ENCODE measurements at places on chromosomes 7 and 10.

- DNase-seq, result no peak
Measured at GRCh38 chr10:43393606-43394360, 15.2 kb downstream of the HNRNPF start.

DNA sequence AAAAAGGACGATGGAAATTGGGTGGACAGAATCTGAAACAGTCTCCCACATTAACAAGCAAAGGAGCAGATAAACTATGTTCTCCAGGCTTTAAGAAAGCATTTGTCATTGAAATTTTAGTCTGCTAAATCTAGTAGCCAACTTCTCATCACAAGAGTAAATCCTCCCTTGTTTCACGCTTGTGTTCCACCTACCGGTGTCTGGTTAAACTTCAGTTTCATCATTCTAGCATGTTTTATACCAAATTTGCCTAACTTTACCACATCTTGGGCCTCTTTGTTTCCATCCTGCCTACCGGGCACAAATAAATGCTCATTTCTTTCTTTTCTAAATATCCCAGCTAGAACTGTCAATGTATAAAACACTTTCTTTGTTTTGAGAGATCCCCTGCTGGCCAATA, 5.8 kb downstream of the LIPA start:
- DNase-seq, result no peak

DNA sequence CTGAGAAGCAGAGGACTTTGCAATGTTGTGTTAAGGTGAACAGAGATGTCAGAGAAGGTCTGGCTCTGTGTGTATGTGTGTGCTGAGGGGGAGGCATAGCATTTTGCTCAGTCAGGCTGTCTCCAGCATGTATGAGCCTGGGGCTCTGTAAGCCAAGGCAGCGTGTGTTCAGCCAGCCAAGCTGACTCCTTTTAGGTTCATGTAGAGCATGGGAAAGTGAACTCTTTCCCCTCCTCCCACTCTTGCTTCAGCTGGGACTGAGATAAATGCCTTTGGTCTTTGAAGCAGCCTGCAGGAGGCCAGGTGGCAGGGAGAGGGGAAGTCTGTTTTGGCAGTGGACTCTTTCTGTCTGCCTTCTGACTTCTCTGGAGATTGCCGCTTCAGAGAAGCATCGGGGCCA, 3.8 kb downstream of the SFXN2 start:
- peak; percentile 51 for DNase-seq

GRCh38 chr7:27166531-27167505, 1.5 kb upstream of the HOXA9 start:
- peak; percentile 77 for DNase-seq

GRCh38 chr10:101043363-101043707, 12.3 kb downstream of the SFXN3 start:
- DNase-seq, result no peak

DNA sequence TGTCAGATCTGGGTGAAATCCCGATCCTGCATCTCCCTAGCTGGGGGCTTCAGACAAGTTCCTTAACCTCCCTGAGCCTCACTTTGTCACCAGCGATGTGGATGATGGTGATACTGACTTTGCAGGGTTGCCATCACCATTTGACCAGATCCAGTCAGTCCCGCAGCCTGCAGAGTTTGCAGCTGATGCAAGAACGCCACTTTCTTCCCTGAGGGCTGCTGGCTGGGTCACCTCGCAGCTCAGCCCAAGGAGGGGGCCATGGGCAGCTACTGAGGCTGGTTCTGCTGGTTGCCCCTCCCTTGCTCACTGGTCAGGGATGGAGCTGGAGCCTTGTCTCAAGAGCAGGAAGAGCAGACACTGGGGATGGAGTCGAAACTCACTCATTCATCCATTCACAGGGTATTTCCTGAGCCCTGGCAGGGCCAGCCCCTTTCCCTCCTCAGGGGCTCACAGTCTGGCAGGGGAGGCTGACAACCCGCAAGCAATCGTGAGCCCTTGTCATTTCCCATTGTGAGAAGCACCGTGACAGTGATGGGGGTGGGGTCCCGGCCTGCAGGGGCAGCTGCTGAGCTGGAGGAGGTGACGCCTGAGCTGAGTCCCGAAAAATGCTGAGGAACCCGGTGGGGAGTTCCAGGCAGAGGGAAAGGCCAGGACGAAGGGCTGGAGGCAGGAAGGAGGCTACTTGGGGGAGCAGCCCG, 111.1 kb upstream of the TCF7L2 start:
- no peak for DNase-seq

GRCh38 chr7:148151778-148152177, 438.8 kb upstream of the C7orf33 start:
- no peak for DNase-seq

GRCh38 chr7:152571068-152571467, 104.9 kb downstream of the XRCC2 start:
- no peak for DNase-seq

DNA sequence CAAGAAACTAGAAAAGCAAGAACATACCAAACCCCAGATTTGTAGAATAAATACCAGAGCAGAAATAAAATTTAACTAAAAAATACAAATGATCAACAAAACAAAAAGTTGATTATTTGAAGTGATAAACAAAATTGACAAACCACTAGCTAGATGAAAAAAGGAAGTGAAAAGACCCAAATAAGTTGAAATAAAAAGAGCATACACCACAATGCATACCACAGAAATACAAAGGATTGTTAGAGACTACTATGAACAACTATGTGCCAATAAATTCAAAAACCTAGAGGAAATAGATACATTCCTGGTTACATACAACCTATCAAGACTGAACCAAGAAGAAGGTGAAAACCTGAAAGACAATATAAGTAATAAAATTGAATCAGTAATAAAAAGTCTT, 333.4 kb downstream of the SH2D4B start:
- DNase-seq, result no peak

DNA sequence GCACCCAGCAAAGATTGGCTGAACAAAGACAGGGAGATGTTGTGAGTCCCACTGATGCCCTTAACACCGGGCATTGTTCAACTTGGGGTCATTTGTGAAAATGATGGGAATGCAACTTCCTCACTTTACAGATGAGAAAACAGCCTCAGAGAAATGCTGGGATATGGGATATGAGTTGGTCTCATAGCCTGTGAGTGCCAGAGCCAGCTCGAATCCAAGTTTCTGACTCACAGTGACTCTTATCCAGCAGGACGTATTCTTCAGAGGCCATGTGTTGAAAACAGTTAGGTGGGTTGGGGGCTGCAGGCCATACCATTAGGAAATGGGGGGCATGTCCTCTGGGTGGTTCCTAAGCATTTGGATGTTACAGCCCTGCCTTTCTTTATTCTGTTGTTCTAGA, 45.2 kb downstream of the KIAA1217 start:
- DNase-seq, result peak; percentile 63

- DNase-seq, result no peak
Measured at GRCh38 chr7:100888988-100889750, at the start of gene UFSP1. Gene UFSP1 (minus strand): TSS chr7:100889715. CDS start chr7:100889271, 444 bp downstream.

DNA sequence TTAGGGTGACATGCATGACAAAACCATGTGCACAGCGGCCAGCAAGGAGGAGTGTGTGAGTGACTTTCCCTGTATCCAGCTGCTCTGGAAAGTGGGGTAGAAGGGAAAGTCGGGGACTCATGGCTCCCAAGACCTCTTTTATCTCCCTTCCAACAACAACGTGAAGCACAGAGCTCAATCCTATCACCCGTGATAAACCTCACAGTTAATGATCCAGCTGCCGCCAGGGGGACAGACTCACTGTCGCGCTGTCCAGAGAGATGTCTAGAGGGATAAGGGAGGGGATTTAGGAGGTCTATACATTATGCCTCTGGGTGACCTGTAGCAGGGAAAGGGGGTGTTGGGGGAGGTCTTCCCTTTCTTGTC, 84.0 kb upstream of the SMNDC1 start:
- no peak for DNase-seq

DNA sequence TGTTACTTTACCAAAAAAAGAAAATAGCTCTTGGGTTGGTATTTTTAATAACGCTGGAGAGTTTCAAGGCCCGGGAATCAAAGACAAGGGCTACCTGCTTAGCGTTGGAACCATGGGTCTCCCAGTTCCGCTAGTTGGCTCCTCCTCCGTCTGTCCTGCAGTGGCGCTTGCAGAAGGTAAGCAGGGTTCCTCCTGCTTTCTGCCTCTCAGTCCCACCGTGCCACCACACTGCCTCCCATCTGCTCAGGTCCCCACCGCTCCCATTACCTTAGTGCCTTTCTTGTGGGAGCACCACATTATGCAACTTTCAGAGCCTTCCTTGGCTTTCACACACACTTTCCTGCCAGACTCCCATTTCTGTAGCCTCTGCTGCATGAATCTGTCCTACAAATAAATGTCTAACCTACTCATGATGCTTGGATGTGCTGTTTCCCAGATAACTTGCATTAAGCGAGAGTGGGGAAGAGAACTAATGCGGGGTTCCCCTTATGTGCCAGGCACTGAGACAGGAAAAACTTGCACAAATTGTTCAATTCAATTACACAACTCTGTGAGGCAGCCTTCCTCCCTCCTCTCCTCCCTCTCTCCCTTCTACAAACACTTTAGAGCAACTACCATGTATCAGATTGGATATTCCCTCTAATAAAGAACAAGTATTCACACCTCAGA, 124.5 kb downstream of the AOAH start:
- no peak for DNase-seq

DNA sequence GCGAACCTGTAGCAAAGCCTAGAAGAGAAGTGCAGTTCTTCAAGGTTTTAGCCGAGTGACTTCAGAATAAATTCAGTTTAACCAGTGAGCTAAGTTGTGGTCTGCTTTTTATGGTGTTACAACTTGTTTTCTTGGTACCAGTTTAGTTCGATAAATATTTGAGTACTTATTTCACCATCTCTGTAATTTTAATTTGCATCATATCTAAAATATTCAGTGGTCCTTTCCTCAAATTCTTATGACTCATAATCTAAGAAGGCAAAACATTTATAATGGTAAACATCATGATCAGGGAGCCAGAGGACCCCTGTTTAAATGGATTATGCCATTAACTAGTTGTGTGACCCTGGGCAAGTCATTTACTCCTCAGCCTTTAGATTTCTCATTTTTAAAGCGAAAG, 4.1 kb upstream of the BMPER start:
- DNase-seq, result peak; percentile 38

- no peak for DNase-seq
Measured at GRCh38 chr7:39952803-39953202, 2.7 kb downstream of the CDK13 start.

DNA sequence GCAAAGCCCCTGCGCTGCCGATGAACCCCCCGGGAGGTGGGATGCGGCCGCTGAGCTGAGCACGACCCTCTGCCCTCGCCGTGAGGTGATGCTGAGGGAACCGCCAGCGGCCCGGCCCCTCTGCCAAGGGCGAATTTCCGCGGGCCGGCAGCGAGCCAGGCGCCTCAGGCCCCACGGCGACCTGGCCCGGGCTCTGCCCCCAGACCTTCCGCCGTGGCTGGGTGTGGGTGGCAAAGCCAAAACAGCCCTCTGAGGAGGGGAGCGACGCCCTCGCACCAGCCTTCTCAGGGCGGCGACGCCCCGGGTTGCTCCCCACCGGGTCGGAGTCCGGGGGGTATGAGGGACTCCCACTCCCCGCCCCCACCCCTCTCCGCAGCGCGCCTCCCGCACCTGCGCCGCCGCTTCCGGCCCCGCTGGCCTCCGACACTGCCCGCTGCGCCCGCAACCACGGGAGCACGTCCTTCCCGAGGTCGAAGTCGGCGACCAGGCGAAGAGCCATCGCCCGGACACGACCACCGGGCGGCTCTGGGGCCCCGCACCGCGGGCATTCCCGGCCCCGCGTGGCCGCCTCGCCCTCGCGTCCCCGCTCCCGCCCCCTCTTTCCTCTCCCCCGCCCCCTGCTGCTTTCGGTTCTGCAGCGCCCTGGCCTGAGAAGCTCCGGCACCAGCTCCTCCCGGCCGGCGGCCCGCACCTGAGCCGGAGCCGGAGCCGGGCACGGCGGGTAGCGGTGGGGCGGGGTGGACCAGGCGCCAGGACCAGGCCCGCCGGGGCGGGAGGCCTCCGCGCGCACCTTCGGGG, at the start of gene GSAP:
TSS of gene GSAP (minus strand) at position 527 of the 798 bp plus-strand sequence. CDS start at position 499, 28 bp downstream.
- peak; percentile 18 for DNase-seq

GRCh38 chr10:122186816-122187810, 84.0 kb upstream of the BTBD16 start:
- no peak for DNase-seq

DNA sequence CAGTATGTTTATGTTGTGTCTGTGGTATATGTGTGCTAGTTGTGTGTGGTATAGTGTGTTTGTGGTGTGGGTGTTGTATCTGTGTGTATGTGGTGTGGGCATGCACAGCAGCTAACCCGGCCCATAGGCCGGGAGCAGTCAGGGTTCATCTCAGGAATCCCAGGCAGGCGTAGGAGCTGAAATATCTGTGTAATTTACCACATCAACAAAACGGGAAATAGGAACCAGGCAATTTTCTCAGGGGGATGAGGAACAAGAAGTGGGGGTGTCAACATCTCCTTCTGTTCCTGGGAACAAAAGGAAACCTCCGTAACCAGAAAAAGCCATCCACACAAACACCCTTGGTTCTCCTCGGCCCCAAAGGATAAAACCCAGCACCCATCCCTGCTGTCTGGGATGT, 24.5 kb upstream of the ZNF488 start:
- DNase-seq, result no peak

DNA sequence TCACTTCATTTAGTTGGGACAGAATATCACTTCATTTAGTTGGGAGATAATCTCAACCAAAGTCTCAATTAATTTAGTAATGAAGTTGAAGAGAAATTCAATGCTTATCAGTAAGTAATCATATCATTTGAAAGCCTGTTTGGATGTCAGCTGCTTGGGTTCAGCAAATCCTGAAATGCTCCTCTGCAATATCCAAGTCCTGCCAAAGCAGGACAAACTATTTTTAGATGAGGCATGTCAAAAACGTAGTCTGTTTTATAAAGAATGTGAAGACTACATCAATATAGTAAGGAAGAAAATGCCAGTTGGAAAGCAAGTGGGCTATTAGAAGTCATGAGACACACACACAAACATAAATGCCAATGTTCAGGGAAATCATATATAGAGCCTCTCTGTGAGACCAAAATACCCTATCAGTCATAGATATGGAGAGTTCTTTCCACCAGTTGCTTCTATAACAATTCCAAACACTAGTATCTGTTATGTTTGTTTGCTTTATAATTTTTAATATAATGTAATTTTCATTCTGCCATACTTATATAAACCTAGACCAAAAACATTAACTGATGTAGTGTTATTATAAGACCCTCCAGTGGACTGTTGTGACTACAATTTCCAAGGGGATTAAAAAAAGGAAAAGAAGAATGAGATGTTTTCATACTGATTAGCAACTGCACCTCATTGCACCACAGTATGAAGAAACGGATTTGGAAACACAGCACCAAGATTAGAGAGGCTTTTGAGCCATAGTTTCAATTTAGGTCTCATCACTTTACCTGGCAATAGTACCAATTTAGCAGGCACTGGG, 160.7 kb downstream of the LRRTM3 start:
- no peak for DNase-seq

- DNase-seq, result no peak
Measured at GRCh38 chr7:43868681-43869005, 674 bp downstream of the MRPS24 start.
